Karpas-422 (cell line): ENCODE measurements at places on chromosomes 2 and 18. TPM values are rescaled to one million over a fixed set of nuclear protein-coding genes. Genes with fewer than 3 reads are reported as not detected.

Gene PRKAG3
- not detected in 2 replicates for total RNA-seq

- no peaks in the 10 kb centered on the region for H3K27me3 ChIP-seq
- no peak overlapping the region for H3K27ac ChIP-seq
- peak overlapping the region; percentile 80 for H3K4me3 ChIP-seq
- H3K36me3 ChIP-seq, result no peaks in the 10 kb centered on the region
- H3K4me1 ChIP-seq, result peaks cover 10% of the 10 kb centered on the region
These were observed 8.5 kb upstream of the SPATA3 start for GRCh38 chr2:230987137-230988020.

DNA sequence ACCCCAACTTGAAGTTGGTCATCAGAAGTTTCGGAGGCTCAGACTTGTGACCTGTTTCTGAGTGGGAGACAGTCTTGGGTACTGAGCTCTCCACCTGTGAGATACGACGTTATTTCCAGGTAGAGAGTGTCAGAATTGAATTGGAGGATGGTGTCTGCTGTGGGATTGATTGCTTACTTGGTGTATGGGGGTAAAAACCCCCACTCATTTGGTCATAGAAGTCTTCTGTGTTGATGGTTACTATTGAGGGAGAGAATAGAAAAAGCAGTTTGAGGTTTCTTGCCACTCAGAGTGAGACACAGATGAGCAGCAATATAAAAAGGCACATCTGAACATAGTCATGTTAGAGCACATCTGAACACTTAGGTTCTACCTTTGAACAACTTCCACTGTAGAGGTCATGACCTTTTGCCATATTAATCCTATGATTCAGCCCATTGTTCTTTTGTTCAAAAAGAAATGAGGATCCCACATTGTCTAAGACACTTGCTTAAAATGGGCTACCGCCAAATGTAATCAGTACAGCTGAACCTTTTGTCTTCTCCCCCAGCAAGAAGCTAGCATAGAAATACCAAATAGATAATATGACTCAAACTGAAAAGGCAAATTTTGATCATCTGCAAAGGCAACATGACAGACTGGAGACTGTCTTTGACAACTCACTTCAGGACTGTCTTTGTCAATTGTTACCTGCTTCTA is 73.3 kb downstream of the NAB1 start:
- no peak overlapping the region for H3K4me3 ChIP-seq
- peaks cover 17% of the 10 kb centered on the region for H3K4me1 ChIP-seq
- no peak for DNase-seq
- H3K36me3 ChIP-seq, result no peaks in the 10 kb centered on the region
- no peaks in the 10 kb centered on the region for H3K27me3 ChIP-seq

Gene RAD51AP2
- total RNA-seq, result not detected in 2 replicates

- no peak overlapping the region for H3K4me3 ChIP-seq
- peak; percentile 51 for DNase-seq
- no peaks in the 10 kb centered on the region for H3K27me3 ChIP-seq
- H3K27ac ChIP-seq, result no peak overlapping the region
- H3K36me3 ChIP-seq, result peaks cover 37% of the 10 kb centered on the region
These were observed 23.6 kb downstream of the COX7A2L start for GRCh38 chr2:42337356-42337820.

GRCh38 chr18:32730068-32730467 is 42.8 kb downstream of the KLHL14 start:
- H3K4me3 ChIP-seq, result peak overlapping the region; percentile 59
- H3K27me3 ChIP-seq, result no peaks in the 10 kb centered on the region
- H3K4me1 ChIP-seq, result peaks cover 18% of the 10 kb centered on the region
- H3K27ac ChIP-seq, result no peak overlapping the region
- no peaks in the 10 kb centered on the region for H3K36me3 ChIP-seq

Gene TEX44
- total RNA-seq, result not detected in 2 replicates
